Fibroblast of villous mesenchyme (primary cell): ENCODE measurements at places on chromosomes 7 and 10.

GRCh38 chr10:33800986-33801385, 466.5 kb upstream of the NRP1 start:
- DNase-seq: no peak

DNA sequence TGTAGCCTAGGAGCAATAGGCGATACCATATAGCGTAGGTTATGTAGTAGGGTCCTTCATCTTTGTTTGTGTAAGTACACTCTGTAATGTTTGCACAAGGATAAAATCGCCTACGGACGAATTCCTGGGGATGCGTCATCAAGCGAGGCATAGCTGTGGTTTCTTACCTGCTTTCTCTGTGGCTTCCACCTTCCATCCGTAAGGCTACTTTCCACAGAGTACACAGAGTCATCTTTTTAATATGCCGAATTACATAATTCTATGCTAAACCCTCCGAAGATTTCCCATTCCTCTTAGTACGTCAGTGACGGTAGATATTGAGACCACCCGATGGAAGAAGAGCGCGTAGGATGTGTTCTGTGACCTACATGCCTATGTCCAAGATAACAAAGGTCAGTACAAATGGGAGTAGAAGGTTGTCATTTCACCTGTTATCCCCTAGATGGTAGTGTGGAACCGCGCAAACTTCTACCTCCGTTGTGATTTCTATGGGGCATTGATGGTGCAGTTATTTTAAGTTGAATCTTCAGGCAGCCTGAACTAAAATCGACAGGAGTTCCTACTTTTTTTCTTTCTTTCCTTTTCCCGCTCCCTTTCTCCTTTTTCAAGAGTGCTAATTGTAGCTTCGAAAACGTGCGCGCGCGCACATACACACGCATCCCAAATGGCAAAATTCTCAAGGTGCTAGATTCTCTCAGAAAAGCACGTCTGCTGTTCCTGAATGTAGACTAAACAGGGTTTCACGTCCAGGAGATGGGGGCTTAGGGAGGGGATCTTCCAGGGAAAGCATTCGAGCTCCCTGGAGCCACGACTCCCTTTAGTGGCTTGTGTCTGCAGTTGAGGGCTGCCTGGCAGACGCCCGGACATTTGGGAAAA, 111.7 kb upstream of the MBL2 start:
- DNase-seq: peak; percentile 65

DNA sequence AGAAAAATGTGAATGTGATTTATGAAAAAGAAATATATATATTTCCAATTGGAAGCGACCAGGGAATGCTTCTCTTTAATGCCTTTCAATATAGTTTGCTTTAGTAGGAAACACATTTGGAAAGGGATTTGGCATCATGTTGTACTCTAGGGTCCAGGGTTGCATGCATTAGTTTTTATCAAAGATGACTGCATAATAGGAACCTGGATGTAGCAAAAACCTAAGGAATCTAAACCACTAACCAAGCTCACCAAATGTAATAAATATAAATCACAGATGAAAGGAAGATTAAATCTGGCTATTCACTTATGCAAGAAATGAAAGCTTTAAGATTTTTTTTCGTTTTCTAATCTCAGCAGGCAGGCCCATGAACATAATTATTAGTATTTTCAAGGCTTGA, 120.0 kb downstream of the ATXN7L1 start:
- no peak for DNase-seq

DNA sequence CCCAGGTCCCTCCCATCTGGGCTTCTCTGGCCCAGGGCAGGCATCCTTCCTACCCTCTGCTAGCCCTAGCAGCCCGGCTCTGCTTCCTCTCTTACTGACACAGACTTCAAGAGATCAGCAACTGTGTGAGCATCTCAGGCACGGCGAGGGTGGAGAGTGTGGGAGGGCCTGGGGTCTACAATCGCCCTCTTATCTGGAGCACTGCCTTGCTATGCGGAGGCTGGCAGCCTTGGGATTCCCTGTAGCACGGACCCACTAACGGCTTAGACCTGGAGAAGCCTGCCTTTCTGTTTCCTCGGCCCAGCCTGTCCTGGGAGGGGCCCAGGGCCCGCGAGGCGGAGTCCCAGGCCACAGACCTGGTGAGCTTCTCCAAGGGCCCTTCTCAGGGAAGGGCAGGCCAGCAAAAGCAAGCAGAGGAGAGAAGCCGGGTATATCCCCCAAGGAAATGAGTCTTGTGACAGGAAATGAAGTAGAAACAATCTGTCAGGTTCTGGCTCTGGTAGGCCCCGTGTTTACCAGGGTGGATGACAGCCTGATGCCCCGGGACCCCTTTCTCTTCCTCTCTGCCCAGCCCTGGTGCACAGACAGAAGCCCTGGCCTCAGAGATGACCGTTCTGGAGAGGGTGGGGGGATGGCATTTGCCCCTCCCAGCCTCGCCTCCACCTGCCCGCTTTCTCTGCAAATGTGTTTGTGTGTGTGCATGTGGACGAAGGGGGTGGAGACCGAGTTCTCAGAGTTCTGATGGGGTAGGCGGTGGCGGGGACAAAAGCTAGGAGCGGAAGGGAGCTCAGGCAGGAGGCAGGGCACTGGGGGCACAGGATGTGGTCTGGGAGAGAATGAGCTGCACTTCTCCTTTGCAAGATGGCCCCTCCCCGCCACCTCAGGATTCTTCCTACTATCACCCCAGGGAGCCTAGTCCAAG, 2.5 kb downstream of the LRCH4 start:
- DNase-seq: peak; percentile 77

DNA sequence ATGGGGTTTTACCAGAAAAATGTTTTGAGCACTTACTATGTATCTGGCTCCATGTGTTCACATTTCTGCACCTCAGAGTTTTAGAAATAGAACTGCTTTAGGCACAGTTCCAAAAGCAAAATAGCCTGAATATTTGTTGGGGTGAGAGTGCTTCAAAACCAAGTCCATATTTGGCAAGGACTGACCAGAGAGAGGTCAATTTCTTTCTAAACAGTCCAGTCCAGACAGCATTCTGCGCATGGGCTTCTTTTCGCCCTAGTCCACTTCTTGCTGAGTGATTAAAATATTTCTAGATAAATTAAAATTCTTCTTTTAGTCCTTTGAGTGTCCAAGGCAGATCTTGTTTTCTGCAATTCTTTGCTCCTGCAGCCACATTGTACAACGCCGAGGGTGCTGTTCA, 427.0 kb downstream of the PHTF2 start:
- peak; percentile 45 for DNase-seq

DNA sequence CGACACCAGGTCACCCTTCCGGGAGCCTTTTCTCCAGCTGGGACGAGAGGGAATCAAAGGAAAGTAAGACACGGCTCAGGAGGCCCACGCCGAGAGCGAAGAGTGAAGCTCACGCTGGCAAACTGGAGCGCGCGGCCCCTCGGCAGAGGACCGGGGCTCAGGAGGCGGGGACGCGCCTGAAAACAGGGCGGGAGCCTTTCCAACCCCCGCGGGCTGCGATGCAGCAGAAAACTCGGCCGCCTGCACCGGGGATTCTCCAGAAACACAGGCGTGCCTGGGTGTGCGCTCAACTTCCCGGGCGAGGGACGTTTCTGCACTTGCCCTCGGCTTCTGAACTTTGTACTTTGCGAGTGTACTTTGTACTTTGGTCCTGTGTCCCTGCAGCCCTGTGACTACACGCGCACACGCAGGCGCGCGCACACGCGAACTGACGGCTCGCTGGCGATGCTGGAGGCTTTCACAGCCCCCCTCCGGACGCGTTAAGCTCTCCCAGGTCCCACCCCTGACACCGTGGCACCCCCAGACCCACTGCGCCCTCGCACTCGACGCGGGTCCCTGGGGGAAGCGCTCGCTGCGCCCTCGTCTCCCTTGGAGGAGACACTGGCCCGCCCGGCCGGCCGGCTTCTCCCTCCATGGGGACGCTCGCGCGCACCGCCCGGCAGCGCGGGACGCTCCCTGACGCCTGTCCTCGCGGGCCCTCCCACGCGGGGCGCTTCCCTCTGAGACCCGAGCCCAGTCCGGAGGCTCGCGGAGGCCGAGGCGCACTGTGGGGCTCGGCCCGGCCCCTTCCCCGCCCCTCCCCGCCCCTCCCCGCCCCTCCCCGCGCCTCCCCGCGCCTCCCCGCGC, 588 bp upstream of the PAOX start:
- DNase-seq: peak; percentile 48

DNA sequence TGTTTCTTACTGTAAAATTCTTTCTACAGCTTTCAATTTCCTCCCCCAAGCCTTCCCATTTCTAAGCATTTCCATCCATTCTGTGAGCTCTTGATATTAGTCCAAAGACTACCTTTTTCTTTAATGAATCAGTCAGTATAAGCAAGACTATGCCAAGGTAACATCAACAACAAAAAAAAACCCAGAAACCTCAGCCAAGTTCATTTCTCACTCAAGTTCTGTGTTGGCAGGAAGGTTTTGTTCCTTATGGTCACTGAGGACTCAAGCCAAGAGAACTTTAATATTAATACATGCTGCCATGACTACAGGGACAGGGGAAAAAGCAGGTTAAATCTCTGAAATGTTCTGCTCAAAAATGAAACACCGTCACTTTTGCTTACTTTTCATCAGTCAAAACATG, 621.2 kb upstream of the NRP1 start:
- no peak for DNase-seq

DNA sequence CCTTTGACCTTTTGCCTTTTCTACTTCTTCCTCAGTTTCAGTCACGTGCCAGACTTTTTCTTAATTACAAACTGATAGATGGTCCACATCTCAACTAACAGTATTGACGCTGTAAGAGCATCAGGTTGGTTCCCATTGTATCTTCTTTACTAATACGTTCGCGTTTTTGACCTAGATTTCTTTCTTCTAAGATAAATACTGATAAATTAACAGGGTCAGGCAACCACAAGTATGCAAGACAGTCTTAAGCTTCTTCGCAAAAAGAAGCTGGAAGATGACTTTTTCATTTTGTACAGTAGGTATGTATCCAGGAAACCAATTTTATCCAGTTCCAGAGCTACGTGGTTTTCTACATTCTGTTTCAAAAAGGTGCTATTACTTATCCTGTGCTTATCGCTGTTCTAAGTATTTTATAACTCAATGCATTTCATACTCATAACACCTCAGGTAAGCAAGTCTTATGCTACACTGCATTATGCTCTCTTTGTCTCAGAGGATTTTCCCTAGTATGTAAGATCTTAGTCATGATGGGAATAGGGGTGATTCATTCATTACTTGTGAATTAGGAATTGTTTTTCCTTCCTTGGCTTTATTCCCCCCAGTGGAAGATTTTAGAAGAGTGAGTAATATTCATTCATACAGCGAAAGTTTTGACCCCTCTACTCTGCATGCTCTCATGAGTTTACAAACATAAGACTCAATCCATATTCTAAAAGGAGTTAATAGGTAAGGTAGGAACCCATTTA, 955 bp downstream of the DUS4L start:
- peak; percentile 61 for DNase-seq

DNA sequence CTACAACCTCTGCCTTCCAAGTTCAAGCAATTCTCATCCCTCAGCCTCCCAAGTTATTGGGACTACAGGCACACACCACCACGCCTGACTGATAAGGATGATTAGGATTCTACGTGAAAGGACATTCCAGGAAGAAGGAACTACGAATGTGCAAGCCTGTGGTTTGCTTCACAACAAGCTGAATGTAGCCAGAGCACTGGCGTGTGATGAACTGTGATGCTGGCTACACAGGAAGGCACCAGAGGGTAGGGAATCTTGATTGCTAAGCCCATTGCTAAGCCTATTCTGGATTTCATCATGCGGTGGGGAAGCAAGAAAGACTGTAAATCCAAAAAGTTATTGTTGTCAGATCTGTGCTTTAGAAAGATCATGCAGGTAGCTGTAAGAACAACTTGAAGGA, 72.3 kb upstream of the SRRM3 start:
- DNase-seq: peak; percentile 78

- no peak for DNase-seq
Observed at GRCh38 chr7:36686499-36686898, 37.8 kb downstream of the AOAH start.

DNA sequence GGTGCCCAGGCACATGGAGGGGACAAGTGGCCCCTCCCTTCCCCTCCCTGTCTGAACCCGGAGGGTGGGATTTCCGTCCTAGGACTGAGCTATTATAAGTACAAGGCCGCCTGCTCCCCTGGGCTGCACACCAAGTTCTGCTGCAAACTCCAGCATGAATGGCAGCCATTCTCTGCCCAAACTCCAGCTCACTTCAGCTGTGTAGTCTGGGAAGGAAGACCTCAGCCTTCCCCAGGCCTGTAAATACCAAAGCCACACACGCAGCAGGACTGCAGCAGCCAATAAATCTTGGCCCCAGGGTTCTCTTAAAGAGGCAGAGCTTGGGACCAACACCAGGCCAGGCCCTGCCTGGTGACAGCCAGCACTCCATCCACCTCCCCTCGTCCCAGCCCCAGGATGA, 291.3 kb upstream of the ZMIZ1 start:
- peak; percentile 78 for DNase-seq

- no peak for DNase-seq
Observed at GRCh38 chr10:110717781-110718589, 73.8 kb downstream of the RBM20 start.

- peak; percentile 43 for DNase-seq
Observed at GRCh38 chr10:132574783-132575319, 37.3 kb downstream of the INPP5A start.

DNA sequence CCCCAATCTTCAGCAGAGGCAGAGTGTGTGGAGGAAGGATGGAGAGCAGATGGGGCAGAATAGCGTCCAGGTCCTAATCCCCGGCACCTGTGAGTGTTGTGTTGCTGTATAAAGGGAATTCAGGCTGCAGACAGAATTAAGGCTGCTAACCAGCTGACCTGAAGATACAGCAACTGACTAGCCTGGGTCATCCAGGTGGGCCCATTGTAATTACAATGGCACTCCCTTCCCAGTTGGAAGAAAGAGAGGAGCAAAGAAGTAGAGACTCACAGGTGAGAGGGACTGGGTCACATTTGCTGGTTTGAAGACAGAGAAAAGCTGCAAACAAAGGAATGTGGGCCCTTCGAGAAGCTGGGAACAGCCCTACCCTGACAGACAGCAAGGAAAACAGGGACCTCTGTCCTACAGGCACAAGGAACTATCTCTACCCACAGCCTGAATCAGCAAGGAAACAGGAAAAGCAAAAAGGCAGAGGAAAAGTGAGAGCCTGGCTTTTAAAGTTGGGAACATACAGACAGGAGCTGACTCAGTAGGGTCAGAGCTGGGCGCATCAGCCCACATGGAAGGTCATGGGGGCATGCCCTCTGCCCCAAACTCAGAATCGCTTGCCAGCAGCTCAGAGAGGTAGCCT, 11.6 kb upstream of the TMEM72 start:
- DNase-seq: no peak

GRCh38 chr7:100430493-100431285, 1.1 kb downstream of the MEPCE start:
- peak; percentile 28 for DNase-seq
